ENCODE measurements at places on chromosomes 4 and X. TPM values are rescaled to one million over a fixed set of nuclear protein-coding genes. Genes with fewer than 3 reads are reported as not detected.

Gene MAP7D2
- not detected for total RNA-seq

Gene XK
- 54.3 TPM for total RNA-seq

Gene RAP2C
- total RNA-seq: 59.8 TPM

GRCh38 chrX:20116577-20117240 lies at the start of gene MAP7D2:
Gene MAP7D2, minus strand, starts transcription at chrX:20116907. Its CDS starts 28 bp downstream, at chrX:20116879.
- no peak for DNase-seq
- H3K27ac ChIP-seq: no peak within 1 kb of the TSS
- H3K4me3 ChIP-seq: peak within 1 kb of the TSS; percentile 42

Gene PNMA5
- not detected for total RNA-seq

DNA sequence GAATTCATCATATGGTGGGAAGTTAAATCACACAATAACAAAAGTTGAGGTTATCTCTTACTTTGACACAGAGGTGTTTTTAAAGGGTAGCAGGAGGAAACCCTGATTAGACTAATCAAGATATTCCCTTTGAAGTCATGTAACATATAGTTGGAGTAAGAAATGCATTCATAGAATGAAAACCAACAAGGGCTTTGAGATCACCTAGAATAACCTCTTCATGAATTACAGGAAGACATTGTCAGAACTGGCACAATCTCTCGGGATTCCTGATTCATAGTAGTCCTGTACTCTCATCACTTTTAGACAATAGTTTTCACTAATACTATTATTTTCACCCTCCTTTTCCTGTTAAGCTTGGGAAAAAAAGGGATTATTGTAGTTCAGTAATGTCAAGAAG lies 170.2 kb downstream of the PPP3CA start:
- no peak overlapping the region for H3K4me3 ChIP-seq
- no peaks in the 10 kb centered on the region for H3K36me3 ChIP-seq
- no peak overlapping the region for H3K27ac ChIP-seq
- H3K4me1 ChIP-seq: peaks cover 14% of the 10 kb centered on the region
- DNase-seq: no peak

Gene DBET
- not detected for total RNA-seq

Gene NAP1L3
- total RNA-seq: 1.3 TPM

DNA sequence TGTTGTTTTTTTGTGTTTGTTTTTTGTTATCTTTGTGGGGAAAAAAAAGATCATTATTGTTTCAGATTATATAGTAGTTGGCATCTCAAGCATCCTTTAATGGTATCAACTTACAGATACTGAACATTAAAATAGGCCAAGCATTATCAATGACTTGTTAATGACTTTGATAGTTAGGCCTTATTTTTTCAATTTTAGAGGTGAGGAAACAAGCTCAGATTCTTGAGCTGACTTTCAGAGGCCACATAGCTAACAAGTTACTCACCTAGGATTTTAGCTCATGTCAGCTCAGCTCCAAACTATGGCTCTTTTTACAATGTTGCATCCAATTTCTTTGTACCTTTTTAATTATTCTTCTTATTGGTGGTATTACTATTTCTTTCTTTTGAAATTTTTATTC lies 471 bp upstream of the PLAC8 start:
- no peak overlapping the region for H3K4me3 ChIP-seq
- peaks cover 20% of the 10 kb centered on the region for H3K4me1 ChIP-seq
- H3K27ac ChIP-seq: peak overlapping the region; percentile 81
- no peaks in the 10 kb centered on the region for H3K27me3 ChIP-seq

DNA sequence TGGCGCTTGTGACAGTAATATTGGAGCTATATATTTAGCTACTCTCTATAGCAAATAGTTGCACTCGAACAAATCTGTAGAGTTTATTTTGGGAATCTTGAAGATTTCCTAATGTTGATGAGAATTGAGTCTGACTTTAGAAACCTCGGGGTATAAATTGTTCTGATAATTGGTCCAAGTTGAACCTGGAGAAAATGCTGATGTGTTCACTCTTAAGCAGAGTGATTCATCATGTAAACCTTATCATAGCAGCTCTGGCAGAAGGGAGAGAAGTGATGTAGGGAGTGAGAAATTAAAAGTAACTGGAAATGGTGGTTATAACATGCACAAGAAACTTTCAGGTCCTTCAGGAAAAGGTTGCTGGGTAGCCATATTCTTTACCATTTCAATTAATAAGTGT lies 16.4 kb upstream of the SLC4A4 start:
- no peak for DNase-seq
- H3K4me1 ChIP-seq: no peaks in the 10 kb centered on the region
- H3K27me3 ChIP-seq: no peaks in the 10 kb centered on the region
- H3K36me3 ChIP-seq: no peaks in the 10 kb centered on the region
- no peak overlapping the region for H3K27ac ChIP-seq
- no peak overlapping the region for H3K4me3 ChIP-seq

Gene HTN3
- not detected for total RNA-seq

Gene SPATA18
- total RNA-seq: 9.4 TPM

Gene SEPTIN11
- 48.6 TPM for total RNA-seq

DNA sequence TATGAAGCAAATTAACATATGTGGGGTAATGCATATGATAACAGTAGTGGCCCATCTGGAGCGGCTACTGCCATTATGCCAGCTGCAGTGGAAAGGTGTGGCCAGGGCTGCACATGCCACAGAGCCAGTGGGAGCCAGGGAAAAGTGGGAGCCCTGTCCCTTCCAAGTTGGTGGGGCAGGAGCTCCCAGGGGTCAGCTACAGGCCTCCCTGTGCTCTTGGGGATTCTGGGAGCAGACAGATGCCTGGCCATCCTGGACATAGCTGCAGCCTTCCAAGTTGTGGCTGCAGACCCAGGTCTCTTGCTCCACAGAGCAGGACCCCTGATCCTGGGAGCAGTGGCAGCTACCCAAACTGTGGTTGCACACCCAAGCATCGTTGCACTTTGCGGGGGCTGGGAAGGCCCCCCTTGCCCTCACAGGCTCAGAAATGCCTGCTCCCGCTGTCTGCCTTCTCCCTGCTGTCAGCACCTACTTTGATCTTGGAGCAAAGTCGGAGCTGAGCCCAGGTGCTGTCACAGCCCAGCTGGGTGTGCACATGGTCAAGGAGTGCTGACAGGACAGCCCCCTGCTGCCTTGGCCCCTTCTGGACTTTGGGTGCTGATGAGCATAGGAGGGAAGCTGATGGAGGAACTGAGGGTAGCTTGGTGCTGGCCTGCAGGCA lies 67.8 kb downstream of the NAA11 start:
- no peaks in the 10 kb centered on the region for H3K4me1 ChIP-seq
- H3K27me3 ChIP-seq: no peaks in the 10 kb centered on the region
- H3K4me3 ChIP-seq: no peak overlapping the region
- no peaks in the 10 kb centered on the region for H3K36me3 ChIP-seq
- no peak for DNase-seq

GRCh38 chr4:5839751-5840674 lies 52.9 kb downstream of the CRMP1 start:
- H3K4me3 ChIP-seq: no peak overlapping the region
- no peaks in the 10 kb centered on the region for H3K36me3 ChIP-seq
- H3K4me1 ChIP-seq: peaks cover 17% of the 10 kb centered on the region
- no peaks in the 10 kb centered on the region for H3K27me3 ChIP-seq
- peak; percentile 29 for DNase-seq

DNA sequence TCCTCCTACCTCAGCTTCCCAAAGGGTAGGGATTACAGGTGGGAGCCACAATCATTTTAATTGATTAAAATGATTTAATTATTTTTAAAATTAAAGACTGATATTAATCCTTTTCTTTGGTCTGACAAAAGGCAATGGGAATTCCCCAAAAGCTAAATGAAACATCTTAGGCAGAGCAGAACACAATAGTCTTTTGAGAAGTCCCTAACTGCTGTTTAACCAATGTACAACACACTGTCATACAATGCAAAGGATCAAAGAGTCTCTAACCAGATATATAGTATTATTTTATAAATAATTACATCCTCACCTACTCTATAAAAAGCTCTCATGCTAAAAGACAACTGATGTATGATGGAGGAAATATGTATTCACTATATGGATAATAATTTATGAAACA lies 47.0 kb downstream of the THAP9 start:
- H3K4me3 ChIP-seq: no peak overlapping the region
- no peak for DNase-seq
- H3K36me3 ChIP-seq: no peaks in the 10 kb centered on the region
- no peak overlapping the region for H3K27ac ChIP-seq

DNA sequence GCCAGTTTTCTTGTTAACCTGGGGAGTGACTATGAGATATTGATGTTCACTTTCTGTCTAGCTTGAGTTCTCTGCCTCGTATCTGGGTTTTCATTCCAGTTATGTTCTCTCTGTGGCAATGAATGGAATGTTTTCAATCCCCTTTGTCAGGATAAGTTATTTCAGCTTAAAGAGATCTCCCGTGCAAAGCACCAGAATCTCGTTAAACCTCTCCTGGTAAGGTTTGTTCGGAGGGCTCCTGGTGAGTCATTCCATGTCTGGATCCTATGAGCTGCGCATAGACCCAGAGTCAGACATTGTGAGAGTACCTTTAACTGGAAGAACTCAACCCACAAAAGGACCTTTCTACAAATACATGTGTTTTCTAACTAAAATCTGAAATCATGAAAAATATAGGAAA lies 51.0 kb downstream of the KDR start:
- no peaks in the 10 kb centered on the region for H3K36me3 ChIP-seq
- no peak overlapping the region for H3K4me3 ChIP-seq
- no peak overlapping the region for H3K27ac ChIP-seq
- H3K4me1 ChIP-seq: no peaks in the 10 kb centered on the region
- no peaks in the 10 kb centered on the region for H3K27me3 ChIP-seq

GRCh38 chrX:49673394-49673793 lies 22.4 kb downstream of the PAGE1 start:
- H3K27ac ChIP-seq: no peak overlapping the region
- H3K4me3 ChIP-seq: no peak overlapping the region
- H3K36me3 ChIP-seq: no peaks in the 10 kb centered on the region

Gene PAGE4
- not detected for total RNA-seq

Gene SULT1E1
- not detected for total RNA-seq

GRCh38 chr4:53752124-53752523 lies 160.8 kb upstream of the LNX1 start:
- H3K36me3 ChIP-seq: no peaks in the 10 kb centered on the region
- H3K27ac ChIP-seq: no peak overlapping the region
- no peaks in the 10 kb centered on the region for H3K27me3 ChIP-seq
- H3K4me3 ChIP-seq: no peak overlapping the region
- DNase-seq: no peak
- no peaks in the 10 kb centered on the region for H3K4me1 ChIP-seq

- H3K4me1 ChIP-seq: peaks cover 16% of the 10 kb centered on the region
- H3K27ac ChIP-seq: peak overlapping the region; percentile 22
- no peak overlapping the region for H3K4me3 ChIP-seq
- H3K36me3 ChIP-seq: no peaks in the 10 kb centered on the region
Measured at GRCh38 chr4:168569931-168570276, 73.1 kb downstream of the PALLD start.

Gene CITED1
- not detected for total RNA-seq

GRCh38 chr4:70651864-70652506 lies 14.3 kb downstream of the JCHAIN start:
- DNase-seq: no peak
- H3K4me3 ChIP-seq: no peak overlapping the region
- H3K36me3 ChIP-seq: no peaks in the 10 kb centered on the region

All from transverse colon (tissue), 4 donors.